Kidney epithelial cell (primary cell): ENCODE measurements at places on chromosomes 5 and 9.

DNA sequence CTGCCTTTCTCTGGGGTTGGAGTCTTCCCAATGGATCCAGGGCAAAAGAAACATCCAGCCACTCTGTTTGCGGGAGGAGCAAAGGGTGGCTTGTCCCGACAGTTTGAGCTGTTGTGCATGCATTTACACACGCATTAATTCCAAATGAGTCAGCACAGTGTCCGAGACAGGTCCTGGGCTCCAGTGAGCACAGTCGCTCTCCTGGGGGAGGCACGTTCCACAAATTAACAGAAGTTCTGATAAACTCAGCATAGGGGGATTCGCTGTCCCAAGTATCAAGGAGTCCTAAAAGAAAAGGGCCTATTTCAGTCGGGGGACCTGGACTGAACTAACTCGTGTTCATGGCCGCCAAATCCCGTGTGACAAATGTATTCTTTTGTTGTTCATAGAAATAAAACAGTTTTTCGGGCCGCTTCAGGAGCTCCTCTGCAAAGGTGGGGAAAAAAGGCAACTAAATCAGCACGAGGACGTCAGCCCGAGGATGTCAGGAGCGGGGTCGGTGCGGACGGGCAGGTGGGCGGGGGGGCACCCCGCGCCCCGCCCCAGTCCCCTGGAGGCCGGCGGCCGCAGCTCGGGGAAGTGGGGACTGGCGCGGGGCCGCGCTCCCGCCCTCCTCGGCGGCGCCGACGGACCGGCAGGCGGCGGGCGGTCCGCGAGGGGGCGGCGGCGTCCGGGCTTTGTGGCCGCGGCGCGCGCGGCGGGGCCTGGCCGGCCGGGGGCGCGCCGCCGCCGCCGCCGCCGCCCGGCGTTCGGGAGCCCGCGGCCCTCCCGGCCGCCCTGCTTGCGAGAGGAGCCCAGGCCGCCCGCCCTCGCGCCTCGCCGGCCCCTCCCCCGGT, at the start of gene MSANTD3:
MSANTD3 (plus strand) TSS at position 614 of the 836 bp plus-strand sequence. CDS start 14,796 bp downstream, outside the sequence.
- no peak for DNase-seq

- DNase-seq, result no peak
These were observed 4.6 kb downstream of the TUBB4B start for GRCh38 chr9:137245450-137246421.

DNA sequence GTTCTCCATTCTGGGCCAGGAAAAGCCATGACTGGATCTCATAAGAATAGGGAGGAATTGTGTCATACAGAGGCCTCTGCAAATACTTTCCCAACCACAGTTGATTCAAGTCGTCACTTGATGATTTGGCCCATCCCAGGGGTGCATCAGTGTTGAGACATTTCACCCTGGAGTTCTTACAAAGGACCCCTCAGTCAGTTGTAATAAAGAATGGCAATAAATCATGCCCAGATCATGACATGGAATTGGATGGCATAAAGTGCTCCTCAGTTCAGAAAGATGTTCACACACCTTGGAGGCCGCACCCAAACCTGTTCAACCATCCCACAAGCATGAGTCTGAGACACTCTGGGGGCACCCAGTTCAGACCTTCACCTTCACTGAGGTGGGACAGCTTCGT, 168.1 kb downstream of the NR3C1 start:
- no peak for DNase-seq

DNA sequence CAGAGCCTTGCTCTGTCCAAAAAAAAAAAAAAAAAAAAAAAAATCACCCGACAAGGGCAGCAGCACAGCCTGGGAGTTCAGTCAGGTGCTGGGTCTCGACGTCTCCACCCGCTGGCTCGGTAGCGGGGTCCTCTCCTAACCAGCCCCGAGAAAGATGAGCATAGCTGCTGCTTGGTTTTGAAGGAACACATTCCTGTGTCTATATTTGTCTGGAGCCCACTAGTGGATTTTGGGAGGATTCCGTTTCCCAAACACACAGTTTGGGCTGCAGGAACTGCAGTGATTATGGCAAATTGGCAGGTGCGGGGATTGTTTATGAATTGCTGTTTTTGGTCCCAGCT, 1.2 kb downstream of the OTULINL start:
- DNase-seq, result no peak

- no peak for DNase-seq
These were observed 112.8 kb downstream of the C9orf152 start for GRCh38 chr9:110095161-110095595.
